Activated T-helper 1 cell treated with anti-CD3 and anti-CD28 coated beads, Interleukin-2, amount 50 U/mL, for 16 hours (primary cell): ENCODE measurements at places on chromosomes 11 and 22.

- no peak for DNase-seq
These were observed 790.2 kb downstream of the TBC1D22A start for GRCh38 chr22:47552541-47553205.

DNA sequence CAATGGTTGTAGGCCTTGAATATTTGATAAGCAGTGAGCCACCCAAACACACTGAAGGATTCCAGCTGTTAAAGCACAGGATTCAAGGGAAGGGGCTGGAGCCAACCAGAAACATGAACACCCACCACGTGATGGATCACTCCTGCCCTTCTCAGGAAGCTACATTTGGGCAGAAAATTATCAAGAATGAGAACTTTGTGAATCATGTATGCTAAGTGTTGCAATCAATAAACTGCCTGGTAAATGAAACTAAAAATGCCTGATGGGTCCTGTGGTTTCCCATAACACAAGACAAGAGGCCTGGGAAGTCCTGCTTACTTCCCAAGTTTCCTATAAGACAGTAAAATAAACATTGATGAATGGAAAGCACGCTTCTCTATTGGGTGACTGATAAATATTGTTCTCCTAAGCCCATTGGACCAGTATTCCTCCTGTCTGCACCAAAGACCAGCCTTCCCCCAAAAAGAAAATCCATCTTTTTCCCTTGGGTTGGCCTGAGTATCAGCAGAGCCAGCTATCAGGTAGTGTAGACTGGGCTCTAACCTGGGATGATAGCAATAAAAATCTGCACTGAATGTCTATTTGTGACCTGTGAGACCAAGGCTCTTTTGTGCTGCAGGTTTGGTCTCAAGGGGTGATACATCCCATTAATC is 98.4 kb downstream of the CCDC83 start:
- DNase-seq = no peak

GRCh38 chr11:12808519-12808918 is 134.3 kb downstream of the TEAD1 start:
- no peak for DNase-seq

- no peak for DNase-seq
These were observed 72.1 kb upstream of the CD82 start for GRCh38 chr11:44493383-44493782.

DNA sequence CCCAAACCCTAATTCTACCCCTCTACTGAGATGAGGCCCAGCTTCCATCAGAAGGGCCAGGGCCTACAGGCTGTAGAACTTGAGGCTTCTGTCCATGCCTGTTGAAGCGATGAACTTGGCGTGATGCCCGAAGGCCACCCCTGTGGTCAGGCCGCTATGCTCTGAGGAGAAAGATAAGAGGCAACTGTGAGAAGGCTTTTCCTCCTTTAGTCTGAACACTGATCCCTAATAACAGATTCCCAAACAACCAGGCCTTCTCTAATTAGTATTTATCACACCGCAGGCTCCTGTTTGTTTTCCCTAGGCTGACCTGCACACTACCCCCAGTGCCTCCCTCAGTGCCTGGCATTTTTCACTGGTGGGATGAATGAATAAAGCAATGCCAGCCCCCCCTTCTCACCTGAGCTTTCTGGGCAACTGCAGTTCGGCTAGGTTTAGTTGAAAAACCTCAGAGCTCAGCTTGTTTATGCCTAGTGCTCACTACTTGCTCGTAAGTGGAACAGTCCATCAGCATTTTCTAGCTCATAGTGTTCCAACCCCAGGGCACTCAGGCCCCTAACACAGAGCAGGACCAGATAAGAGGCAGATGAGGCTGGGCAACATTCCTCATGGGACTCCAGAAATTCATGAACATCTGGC is 15.2 kb downstream of the PRPF19 start:
- DNase-seq = no peak
